ENCODE measurements at places on chromosomes 1 and 21.

DNA sequence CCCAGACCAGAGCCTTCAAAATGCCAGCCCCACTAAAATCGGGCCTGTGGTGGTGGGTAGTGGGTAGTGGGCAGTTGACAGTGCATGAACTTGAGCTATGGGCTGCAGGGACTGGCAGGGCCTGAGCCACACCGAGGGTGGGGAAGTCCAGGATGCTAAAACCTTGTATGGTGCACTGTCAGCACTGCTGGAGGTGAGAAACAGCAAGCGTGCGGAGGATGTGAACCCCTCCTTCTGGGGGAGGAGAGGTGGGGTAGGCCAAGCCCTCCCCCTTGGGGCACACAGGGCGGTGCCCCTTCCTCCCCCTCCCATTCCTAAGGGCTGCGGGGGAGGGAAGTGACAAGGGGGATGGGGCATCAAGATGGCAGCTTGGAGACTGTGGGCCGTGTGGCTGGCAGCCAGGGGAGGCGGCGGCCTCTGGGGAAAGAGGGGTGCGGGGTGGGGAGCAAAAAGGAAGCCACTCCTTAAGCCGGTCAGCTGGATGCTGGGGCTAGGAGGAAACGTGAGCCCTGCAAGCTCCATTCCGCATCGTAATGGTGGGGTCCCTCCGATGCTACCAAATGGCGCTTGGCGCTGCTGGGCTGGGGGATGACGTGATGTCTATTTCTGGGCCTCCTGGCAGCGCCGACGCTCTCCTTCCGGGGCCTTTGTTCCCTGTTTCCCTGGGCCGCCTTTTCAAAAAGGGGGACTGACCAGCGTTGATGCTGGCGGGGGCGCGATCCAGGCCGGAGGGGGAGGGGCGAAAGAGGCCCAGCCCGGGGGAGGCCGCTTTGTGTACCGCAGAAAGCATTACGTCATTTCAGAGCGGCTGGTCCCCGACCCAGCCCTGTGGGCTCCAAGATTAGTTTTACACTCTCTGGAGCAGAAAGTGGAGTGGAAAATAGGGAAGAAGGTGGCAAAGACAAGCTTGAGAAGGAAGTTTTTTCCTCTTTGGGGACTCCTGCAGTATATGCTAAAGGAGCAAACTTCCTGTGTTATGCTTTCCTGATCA is 809 bp downstream of the SYT11 start:
- peak; percentile 1 for ATAC-seq

DNA sequence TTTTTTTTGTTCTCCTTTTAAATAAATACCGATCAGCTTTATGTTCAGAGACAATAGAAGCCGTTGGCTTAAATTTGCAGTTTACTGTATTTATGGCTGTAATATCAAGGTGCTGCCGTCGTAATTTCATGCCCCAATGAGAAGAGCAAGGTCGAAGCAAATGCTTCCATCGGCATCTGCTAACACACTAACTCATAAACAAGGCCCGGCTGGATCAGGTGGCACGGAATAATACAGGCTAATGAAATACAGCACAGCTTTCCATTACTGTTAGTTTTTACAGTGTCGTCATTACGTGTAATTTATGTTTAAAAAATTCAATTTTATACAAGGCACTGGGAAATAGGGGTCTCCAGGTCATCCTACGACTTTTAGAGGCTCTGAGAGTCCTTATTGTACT is 119.0 kb downstream of the PEX14 start:
- no peak for ATAC-seq

- ATAC-seq = no peak
Measured at GRCh38 chr1:22317920-22318243, 133.8 kb upstream of the ZBTB40 start.

DNA sequence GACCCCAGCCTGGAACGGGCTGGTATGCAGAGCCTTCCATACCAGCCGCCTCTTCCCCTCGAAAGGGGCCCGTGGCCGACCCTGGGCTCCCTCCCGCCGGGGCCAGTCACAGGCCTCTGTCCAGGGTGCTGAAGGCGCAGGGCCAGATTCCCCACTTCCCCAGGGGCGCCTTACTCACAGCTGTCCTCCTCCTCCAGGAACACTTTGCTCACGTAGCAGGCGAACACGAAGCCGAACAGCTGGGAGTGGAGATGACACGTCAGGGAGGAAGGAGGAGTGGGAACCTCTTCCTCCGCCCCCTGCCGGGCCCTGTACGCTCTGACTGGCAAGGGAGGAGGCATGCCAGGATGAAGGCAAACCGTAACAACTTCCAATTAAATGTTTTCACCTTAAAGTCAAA is 57.3 kb downstream of the NKAIN1 start:
- ATAC-seq = peak; percentile 87

GRCh38 chr1:208393826-208394225 is 149.6 kb upstream of the PLXNA2 start:
- no peak for ATAC-seq

DNA sequence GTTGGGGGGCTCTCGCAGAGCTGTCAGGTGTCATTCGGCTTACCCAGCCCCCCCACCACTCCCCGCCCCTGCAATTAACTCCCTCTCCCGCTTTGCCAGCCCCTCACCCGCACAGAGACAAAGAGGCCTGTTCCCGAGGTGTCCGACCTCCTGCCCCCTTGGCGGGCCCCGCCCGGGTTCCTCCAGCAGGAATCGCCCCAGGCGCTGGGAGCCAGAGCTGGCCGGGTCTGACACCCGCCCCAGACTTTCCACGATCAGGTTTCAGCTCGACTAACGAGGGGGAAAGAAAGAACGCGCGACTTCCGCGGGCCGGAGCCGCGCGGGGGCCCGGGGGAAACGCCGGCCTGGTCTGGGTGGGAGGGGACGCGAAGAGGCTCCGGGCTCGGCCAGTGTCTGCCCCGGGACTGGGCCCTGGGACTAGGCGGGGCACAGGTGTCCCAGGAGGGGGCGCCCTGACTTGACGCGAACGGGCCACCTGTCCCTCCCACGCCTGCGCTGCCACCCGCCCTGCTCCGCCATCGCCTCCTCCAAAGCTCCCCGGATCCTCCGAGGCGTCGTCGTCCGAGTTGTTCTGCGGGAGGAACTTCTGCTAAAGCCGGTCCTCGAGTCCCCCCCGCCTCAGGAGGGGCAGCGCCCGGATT is 36.4 kb upstream of the HHAT start:
- peak; percentile 67 for ATAC-seq

DNA sequence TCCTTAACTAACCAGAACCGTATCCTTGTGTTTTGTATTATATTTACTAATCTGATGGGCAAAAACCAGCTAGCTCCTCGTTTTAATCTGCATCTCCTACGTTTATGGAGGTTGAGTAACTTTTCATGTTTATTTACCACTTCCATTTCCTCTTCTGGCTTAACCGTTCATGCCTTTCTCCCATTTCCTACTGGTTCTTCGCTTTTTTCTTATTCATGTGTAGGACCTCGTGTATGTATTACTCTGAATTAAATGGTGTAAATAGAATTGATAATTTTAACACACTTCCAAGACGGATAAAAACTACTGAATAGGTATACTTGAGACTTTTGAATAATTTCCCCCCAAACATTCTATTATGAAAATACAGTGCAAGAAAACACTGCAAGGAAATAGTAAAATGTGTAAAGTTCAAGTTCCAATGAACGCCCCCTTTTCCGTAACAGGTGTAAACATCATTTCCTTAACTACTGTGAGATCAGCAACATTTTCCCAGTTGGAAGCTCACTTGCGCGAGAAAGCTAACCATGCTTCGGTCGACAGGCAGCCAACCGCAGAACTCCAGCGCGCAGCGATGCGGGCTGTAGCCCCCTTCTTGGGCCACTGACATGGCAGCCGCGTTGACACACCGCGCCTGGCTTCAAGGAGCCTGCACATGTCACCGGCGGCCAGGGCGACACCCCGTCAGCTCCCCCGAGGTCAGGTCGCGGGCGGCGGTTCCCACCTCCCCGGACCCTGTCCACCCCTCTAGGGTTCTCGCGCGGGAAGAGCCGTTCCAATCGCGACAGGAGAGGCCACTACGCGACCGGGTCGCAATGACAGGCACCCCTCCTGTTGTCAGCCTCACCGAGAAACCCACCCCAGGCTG is 816 bp downstream of the EDEM3 start:
- peak; percentile 10 for ATAC-seq

DNA sequence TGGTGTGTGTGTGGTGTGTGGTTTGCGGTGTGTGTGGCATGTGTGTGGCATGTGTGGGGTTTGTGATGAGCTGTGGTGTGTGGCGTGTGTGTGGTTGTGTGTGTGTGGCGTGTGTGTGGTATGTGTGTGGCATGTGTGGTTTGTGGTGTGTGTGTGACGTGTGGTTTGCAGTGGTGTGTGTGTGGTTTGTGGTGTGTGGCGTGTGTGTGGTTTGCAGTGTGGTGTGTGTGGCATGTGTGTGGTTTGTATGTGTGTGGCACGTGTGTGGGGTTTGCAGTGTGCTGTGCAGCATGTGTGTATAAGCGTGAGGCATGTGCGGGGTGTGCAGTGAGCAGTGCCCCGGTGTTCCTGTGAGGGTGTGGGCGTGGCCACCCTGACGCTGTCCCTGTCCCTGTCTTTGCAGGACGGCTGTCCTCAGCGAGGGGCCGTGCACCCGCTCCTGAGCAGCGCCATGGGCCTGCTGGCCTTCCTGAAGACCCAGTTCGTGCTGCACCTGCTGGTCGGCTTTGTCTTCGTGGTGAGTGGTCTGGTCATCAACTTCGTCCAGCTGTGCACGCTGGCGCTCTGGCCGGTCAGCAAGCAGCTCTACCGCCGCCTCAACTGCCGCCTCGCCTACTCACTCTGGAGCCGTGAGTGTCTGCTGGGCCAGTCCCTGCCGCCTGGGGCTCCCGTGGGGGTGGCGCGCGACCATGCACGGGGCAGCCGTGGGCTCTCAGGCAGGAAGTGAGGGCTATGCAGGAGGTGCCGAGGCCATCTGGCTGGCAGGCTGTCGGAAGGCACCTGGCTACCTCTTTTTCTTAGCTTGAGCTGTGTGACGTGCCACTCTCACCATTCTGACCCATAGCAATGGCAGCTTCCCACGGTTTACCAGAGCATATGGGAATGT is 52.6 kb upstream of the TRAPPC10 start:
- peak; percentile 9 for ATAC-seq

DNA sequence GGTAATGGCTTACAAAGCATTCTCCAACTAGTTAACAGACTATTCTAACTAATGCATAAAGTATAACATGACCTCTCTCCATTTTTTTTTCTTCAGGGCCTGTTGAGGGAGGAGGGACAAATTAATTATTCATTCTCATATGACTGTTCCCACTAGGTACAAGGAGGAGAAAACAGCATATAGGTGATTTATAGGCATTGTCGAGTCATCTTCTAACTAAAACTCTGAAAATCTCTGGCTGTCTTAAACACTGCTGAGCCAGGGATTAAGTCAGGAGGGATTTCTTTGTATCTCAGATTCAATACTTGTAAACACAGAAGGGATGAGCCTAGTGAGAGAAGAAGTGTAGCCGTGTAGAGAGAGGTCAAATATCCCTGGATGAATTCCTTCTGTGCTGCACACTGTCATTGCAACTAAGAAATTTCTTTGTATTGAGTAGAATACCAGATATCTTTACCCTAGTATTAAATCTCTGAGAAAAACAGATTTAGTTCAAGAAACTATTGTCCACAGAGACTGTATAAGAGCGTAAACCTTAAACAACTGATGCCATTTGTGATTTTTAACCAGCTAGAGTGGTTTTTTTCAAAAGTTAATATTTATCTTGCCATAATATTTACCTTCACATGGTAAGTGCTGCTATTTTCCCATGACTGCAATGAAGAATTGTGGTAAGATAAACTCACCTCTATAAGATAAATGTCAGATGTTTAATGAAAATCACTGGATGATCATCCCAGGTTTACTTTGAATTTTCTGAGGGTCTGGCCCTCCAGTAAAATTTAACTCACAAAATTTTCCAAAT is 465.3 kb downstream of the RWDD3 start:
- ATAC-seq = no peak

Measured in esophagus mucosa (tissue), 1 donor.